ENCODE measurements at places on chromosomes 12 and 14.

- DNase-seq: no peak
Observed at GRCh38 chr12:67091204-67091603, 178.0 kb upstream of the CAND1 start.

DNA sequence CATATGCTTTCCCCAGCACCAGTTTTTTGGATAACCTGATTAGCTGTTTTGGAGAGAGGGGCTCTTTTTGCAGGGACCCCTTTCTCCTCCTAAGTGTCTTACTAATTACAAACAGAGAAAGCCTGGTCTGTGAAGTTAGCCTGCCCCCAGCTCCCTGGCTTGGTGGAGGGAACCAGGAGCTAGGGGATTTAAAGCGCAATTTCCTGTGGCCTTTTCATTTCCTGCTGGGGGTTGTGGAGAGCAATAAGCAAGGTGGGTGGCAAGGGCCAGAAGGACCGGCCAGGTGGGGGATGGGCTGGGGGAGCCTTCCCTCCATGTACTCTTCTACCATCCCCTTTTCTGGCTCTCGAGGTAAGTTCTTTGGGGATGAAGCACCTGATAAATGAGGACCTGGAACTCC is 4.1 kb upstream of the CISTR start:
- no peak for DNase-seq

- DNase-seq: no peak
Observed at GRCh38 chr12:59240048-59240447, 319.7 kb upstream of the LRIG3 start.

DNA sequence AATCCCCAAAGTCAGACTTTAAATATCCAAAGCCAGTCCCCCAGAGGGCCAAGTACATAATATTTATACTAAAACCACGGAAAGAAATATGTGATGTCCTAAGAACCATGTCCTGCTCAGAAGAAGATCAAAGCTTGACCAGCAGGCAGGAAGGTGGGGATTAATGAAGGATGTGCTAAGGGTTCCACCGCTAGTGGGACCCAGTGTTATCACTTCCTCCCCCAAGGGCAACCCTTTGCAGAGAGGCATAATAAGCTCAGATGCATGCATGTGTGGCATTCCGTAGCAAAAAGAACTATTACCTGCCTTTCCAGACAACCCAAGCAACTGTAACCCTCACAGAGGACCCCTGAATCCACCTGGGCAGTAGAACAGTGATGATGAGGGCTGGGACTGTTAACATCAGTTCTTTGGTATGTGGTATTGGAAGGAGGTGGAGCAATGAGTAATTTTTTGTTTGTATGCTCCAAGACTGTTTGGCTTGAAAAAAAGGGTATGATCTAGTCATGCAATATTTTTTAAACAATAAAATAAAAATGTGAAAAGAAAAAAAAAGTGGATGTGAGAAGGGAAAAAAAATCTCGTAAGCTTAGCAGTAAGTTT is 71.7 kb upstream of the ETV6 start:
- DNase-seq: no peak

DNA sequence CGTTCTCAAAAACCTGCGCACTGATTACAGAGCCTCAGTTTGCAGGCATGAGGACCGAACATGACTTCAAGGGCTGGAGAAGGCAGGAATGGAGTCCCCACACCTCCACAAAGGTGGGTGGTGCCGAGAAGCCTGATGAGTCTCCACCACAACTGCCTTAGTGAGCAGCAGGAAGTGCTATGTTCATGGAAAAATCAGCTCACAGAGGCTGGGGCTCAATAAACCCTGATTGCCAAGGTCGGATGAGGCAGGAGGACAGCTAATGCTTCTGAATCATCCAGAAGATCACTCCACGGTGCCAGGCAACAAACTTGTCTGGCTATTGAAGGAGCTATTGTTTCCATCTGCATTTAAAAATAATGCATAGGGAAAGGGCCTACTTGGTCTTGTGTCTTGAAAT is 31.1 kb downstream of the APPL2 start:
- DNase-seq: no peak

DNA sequence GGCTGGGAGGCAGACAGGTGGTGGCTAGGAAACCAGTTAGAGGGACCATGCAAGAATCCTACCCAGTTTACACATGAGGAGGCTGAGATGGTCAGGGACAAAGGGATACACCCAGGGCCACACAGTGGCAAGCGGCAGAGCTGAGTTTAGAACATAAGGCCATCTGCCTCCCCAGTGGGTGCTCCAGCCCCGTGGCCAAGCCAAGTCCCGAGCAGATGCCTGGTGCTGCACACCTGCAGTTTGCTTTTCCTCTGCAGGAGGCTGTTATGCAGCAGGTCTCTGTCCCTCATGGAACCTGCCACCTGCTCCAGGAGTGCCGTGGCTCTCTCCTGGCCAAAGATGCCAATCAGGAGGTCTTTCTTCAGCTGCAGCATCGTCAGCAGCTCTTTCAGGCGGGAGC is 70.8 kb downstream of the SYNE3 start:
- DNase-seq: no peak

- DNase-seq: no peak
Observed at GRCh38 chr12:24109381-24110039, 160.0 kb upstream of the SOX5 start.

GRCh38 chr12:85829391-85829790 is 6.8 kb downstream of the RASSF9 start:
- no peak for DNase-seq

DNA sequence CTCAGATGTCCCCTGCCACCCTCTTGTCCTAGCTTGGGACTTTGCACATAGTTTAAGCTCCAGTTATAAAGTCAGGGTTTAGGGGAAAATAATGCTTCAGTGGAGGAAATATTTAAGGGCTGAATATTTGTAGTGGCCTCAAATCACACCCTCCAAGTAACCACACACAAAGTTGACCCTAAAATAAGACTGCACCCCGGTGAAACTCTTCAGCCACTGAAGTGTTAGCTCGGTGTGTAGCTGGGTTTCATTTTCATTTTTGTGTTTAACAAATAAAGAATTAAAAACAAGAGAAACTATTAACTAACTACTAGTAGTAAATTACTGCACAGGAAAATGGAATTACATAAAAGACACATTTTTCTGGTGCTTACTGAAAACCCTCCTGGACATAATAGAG is 14.8 kb upstream of the BCL11B start:
- DNase-seq: no peak

DNA sequence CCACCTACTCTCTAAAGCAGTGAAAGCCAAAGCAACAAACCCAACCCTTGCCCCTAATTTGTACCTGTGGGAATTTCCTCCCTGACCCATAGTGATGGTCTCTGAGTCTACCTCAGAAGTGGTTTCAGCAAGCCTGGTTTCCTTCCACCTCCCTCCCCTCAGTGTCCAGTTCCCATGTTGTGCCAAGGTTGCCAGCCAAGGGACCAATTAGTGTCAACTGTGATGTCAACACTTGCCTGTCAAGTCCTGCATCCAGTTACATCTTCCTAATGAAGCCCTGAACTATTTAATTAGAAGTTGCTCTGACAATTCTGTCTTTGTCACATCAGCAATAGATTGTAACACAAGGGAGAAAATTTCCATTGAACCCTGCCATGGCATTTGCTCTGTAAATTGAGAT is 194.4 kb upstream of the CCDC196 start:
- no peak for DNase-seq

DNA sequence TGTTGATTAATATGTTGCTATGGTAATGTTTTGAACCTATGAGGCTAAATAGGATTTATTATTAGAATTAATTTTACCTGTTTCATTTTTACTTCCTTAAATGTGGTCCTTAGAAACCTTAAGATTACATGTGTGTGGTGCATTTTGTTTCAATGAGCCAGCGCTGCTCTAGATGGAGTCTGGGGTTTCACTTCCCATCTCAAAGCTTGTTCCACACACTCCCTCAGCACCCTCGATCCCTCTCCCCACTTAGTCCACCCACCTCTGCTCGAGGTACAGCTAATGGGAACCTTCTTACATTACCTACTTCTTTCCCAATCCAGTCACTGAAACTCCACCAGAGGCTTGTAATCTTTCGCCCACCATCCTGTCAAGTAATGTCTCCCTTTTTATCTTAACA is 205.2 kb downstream of the PAX9 start:
- DNase-seq: no peak

DNA sequence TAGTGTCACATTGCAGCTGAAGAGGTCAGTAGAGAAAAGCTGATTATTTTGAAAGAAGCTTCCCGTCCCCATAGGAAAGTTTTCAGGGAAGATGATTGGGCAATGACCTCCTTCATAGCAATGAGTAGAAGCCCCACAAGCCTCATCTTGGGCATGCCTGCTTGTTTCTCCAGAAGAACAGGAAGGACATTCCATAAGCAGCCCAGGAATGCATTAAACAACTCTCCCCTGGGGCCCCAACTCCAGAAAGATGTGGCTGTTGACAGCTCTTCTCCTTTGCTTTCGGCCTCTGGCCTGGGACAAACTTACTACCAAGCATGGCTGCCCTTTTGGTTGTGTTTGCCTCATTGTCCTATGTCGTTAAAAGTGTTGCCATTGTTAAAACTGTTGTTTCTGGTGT is 5.7 kb upstream of the VDR start:
- DNase-seq: no peak

GRCh38 chr14:44662250-44662891 is 155.3 kb upstream of the FSCB start:
- DNase-seq: no peak

GRCh38 chr12:113135178-113136127 is at the start of gene RASAL1:
RASAL1 (minus strand) TSS chr12:113135761; CDS start chr12:113135462, 299 bp downstream.
- peak; percentile 75 for DNase-seq

GRCh38 chr12:6688543-6688998 is 604 bp downstream of the ZNF384 start:
- DNase-seq: no peak

DNA sequence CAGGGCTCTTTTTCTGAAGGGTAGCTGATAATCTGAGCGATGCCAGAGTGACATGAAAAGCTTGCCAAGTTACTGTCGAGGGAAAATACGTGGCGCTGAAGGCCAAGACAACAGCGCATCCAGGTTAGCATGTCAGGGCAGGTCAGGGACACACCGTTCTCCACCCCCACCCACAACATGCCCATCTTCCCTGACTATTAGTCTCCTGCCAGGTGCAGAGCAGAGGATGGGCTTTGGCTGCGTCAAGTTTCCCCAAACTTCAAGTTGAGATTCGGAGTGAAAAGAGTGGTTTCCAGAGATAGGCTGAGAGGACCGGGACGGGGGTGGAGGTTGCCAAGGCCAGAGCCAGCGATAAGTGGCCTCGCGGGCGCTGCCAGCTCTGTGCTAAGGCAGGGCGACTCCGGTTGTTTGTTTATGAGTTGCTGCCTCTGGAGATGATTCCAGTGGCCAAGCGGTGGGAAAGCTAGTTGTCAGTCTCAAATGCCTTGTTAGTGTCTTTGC is 1.7 kb downstream of the TRHDE start:
- no peak for DNase-seq

DNA sequence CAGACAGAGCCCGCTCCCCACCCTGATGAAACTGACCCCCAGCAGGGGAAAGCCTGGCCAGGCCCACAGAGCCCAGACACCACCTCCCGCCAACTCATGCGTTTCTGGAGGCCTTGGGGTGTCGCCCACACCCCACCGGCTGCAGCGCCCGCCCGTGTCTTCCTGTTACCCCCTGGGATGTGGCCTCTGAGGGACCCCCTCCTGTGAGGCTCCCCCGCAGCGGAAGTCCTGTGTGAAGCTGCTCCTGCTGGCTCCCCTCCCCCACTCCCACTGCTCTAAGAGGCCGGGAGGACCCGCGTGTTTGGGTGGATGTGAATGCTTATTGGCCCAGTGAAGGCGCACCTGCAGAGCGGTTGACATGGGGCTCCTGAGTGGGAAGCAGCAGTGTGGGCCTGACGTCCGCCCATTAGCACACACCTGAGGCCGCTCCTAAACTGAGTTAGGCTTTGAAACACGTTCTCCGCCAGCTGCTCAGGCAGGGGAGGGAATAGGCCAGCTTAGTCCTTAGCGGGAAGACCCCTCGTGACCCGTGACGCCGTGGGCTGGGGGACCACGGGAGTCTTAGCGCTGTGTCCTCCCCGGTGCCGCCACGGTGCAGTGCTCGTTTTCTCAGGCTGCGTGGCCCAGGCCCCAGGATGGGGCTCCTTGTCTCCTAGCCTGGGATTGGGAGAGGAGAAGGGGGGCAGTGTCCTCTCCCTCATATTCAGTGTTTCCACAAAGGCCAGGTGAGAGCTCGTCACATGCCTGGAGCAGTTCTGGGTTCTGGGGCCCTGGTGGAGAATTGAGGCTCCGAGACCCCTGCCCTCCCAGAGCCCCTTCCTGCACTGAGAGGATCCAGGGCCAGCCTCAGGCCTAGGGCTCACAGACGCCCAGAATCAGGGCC is 323.4 kb upstream of the SFSWAP start:
- DNase-seq: no peak

DNA sequence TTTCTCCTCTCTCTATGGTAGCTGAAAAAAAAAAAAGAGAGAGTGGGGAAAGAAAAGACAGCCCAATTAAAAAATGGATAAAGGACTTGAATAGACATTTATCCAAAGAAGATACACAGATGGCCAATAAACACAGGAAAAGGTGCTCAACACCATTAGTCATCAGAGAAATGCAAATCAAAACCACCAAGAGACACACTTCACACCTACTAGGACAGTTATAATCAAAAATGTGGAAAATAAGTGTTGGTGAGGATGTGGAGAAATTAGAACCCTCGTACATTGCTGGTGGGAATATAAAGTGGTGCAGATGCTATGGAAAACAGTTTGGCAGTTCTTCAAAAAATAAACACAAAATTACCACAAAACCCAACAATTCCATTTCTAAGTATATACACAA is 172.4 kb upstream of the GRIN2B start:
- no peak for DNase-seq

- no peak for DNase-seq
Observed at GRCh38 chr14:65750906-65751305, 338.4 kb downstream of the FUT8 start.

GRCh38 chr14:21098076-21098891 is at the start of gene ZNF219:
ZNF219 (minus strand) TSS chr14:21098655; CDS start chr14:21093591, 5,064 bp downstream.
- no peak for DNase-seq

DNA sequence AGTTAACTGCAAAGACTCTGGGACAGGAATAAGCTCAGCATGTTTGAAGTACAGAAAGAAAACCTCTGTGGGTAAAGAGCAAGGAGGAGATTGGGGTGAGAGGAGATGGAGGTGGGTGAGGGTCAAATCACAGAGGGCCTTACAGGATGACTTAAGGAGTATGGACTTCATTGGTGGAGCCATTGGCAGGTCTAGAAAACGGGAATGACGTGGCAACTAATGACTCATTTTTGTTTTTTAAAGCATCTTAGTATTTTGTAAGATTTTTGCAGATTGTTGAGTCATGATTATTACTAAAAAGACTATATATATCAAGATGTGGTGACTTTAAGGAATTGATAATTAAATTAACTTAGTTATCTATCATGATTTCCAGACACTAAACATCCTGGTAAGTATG is 18.5 kb downstream of the UTP20 start:
- no peak for DNase-seq

- peak; percentile 23 for DNase-seq
Observed at GRCh38 chr14:70013271-70013873, 134.2 kb downstream of the SMOC1 start.

- DNase-seq: no peak
Observed at GRCh38 chr14:100714258-100714892, 12.3 kb upstream of the DLK1 start.

Measured in HCT116 (cell line).